HCT116 (cell line): ENCODE measurements at places on chromosomes 12 and 14. TPM values are rescaled to one million over a fixed set of nuclear protein-coding genes. Genes with fewer than 3 reads are reported as not detected.

Gene RNASE4
- 3.9 TPM for total RNA-seq

Gene TMPRSS12
- total RNA-seq, result not detected

Gene HHIPL1
- not detected for total RNA-seq

DNA sequence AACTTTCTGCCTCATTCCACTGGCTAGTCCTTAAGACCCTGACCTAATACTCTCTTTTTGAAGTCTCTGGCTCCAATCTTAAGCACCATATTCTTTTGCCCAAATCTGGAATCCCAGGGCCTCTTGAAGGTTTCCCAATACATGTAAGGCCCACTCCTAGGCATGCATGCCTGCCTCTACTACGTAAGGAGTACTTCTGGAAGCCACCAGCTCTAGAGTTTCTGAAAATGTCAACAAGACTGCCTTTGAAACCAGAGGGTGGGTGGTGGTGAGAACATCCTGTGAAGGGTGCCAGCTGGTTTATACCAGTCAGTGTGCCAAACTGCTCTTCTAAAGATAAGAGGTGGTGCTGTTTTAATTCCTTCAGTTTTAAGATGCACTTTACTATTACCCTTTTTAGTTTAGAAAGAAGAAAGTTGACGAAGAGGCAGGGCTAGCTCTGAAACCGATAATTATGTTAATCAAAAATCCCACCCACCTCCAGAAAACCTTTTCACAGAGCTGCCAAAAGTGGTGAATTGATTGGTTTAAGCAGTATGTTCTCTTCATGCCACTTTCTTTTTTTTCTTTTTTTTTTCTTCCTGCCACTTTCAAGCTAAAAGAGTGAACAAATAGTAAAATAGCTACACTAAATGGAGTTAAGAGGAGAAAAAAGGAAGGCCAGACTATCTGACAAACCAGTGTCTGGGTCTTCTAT lies 8.7 kb upstream of the WDR89 start:
- no peak for DNase-seq

DNA sequence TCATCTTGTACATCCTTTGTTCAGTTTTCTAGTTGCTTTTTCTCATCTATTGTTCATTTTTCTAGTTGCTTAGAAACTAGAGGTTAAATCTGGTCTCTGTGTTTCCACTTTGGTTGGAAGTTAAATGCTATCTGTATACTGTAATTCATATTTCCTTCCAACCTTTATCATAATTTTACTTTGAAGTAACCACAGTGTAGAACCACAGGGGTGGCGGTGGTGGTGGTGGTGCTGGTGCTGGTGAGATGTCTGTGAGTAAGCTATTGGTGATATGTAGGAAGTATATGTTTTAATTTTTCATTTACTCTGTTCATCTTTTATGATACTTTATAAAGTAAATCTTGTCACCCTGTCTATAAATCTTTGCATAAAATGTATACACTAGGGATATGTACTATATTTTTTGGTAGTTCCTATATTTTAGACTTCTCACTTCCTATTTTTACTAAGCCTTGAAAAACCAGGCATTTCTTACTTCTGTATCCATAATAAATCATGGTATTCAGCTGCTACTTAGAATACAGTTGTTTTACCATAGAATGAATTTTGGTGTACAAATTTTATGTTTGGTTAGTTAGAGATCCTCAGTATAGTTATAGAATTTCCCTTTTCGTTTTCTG lies 31.9 kb downstream of the CCDC91 start:
- DNase-seq, result no peak

DNA sequence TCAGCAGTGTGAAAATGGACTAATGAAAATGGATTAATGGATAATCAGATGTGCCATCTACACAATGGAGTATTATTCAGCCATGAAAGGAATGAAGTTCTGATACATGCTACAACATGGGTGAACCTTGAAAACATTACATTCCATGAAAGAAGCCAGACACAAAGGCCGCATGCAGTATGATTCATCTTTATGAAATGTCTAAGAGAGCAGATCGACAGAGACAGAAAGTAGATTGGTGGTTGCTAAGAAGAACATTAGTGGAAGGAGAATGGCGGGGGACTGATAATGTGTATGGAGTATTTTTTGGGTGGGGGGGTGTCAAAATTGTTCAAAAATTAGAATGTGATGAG lies 47.3 kb downstream of the PRKAB1 start:
- no peak for DNase-seq

GRCh38 chr14:21846227-21846885 lies 172.7 kb upstream of the OR4E1 start:
- no peak for DNase-seq
